ENCODE measurements at places on chromosomes 4 and X. TPM values are rescaled to one million over a fixed set of nuclear protein-coding genes. Genes with fewer than 3 reads are reported as not detected.
A peak's percentile ranks its signal among the peaks of the same experiment; 100 is the strongest.

DNA sequence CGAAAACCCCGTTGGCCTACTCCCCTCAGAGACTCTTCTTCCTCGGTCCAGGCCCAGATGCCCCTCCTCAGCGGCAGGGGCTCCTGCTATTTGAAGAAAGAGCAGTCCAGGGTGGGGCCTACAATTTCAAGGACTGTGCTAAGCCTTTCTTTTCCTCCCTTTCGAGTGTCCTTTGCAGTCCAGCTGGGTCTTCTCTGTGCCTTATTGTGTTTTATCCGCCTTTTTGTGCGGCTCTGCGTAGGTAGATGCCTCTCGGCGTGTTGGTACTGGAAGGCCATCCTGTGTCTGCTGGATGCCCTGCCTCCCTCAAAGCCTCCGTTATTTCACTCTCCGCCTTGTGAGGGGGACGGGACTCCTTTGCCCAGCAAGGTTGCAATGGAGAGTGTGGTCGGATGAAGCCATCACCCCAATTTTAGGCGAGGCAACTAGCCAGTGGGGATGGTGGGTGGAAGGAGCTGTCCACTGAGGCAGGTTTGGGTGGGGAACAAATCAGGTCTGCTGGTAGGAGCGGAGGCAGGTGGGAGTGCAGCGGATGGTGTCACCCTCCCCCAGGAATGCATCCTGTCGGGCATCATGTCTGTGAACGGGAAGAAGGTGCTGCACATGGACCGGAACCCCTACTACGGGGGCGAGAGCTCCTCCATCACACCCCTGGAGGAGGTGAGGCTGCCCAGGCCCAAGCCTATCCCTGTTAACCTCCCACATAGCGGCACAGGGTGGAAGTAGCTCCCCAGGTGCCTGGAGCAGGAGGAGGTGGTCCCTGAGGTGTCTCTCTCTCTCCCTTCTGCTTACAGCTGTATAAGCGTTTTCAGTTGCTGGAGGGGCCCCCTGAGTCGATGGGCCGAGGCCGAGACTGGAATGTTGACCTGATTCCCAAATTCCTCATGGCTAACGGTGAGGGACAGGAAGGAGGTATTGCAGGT is 1.3 kb downstream of the GDI1 start:
- DNase-seq, result no peak

DNA sequence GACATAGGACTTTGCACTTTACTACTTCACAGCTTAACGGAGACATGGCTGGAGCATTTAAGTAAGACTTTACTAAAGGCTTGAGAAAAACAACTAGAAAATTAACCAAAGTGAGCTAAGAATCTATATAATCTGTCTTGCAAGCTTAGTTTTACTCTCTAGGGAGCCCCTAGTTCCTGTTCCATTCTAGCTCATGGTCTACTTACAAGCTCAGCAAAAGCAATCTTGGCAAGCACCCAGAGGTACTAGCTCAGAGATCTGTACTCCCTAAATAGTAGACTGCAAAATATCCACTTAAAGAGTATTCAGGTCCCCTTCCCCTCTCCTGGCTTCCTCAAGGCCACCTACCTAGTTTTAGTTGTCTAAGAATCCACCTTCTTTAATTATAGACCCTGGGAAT is 469.0 kb downstream of the IDS start:
- DNase-seq, result no peak

- DNase-seq, result no peak
These were observed 228.6 kb upstream of the TACR3 start for GRCh38 chr4:103948244-103949018.

GRCh38 chrX:30649859-30650258 is 3.4 kb upstream of the GK start:
- peak; percentile 21 for DNase-seq

DNA sequence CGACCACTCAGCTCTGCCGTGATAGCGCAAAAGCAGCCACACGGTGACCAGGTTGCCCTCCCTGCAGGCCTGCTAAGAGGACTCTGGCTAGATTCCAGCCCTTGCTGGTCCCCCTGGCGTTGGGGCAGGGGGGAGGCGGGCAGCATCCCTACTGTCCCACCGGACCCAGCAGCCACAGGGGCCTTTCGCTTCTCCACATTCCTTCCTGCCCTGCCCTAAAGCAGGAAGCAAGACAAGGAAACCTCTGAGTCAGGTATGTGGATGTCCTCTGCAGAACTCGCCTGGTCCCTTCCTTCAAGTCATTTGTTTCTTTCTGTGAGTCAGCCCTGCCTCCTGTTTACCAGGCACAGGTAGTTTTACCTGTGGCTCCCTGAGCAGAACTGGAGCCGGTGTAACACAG is 60.2 kb upstream of the CLDN34 start:
- no peak for DNase-seq

- DNase-seq, result no peak
These were observed 190.7 kb downstream of the GLUD2 start for GRCh38 chrX:121238093-121238492.

GRCh38 chrX:11461201-11462001 is 168.2 kb downstream of the AMELX start:
- no peak for DNase-seq

GRCh38 chr4:160611181-160611580 is 1508.3 kb downstream of the RAPGEF2 start:
- no peak for DNase-seq

DNA sequence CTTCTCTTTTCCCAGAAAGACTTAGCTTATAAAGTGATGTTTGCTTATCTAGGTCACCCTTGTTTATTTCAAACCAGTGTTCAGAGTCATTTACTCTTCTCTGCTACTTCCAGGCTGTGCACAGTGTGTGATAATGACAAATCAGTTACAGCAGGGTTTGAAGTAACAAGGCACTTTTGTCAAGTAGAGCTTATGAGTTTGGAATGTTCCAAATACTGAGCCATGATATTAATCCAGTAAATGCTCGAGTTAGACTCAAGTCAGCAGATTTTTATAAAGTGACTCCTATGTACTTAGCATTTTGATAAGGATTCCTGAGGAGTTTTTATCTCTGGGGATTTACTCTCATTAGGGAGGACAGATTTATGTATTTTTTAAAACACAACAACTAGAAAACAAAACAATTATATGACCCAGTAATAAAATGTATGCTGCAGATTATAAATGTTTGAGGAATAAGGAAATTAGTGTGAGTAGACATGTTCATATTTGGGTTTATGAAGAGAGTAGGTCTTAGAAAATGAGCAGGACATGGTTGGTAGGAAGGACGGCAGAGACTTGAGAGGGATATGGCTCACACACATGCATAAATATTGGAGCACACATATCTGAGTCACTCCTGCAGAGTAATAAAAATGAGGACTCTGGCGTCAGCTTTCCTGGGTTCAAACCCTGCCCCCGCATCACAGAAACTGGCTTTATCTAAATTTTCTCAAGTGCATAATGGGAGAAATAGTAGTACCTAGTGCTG is 271.2 kb downstream of the FBXO8 start:
- DNase-seq, result no peak

DNA sequence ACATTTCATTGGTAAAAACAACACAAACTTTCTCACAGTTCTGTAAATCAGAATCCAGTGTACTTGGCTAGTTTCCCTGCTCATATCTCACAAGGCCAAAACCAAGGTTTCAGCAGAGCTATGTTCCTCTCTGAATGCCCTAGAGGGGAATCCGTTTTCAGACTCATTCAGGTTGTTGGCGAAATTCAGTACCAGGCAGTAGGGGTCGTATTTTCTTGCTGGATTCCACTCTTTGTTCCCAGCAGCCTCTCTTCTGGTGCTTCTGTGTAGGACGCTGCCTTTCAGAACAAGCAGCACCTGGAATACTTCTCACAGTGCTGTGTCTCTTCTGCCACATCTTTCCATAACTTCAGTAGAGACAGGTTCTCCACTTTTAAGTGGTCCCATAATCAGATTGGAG is 351.9 kb downstream of the PCDH18 start:
- no peak for DNase-seq

DNA sequence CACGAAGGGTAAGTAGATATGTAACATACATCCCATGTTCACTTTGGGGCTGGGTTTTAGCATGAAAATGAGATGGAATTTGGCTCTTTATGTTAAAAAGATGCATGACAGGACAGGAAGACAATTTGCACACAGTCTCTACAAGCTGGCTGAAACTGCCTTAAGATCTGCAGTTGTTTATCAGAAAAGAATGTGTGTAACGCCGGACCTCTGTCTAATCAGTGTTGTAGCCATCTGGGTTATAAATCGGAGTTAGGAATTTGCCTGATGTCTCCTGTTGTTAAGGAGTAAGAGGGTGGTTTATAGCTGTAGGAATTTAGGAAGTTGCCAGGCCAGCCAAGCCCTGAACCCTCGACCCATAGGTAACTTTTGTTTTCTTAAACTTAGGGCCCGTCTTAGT is 562.9 kb upstream of the FAT1 start:
- no peak for DNase-seq

RTL9 gene
- total RNA-seq, result not detected

CEP44 gene
- 18.2 TPM for total RNA-seq

EGFL6 gene
- total RNA-seq, result 2.0 TPM

PDGFRA gene
- 0.47 TPM for total RNA-seq

PAK3 gene
- total RNA-seq, result not detected

GPM6B gene
- total RNA-seq, result not detected

F9 gene
- total RNA-seq, result not detected

DRD5 gene
- total RNA-seq, result not detected

CENPC gene
- total RNA-seq, result 29.2 TPM
